Pulmonary artery endothelial cell (primary cell): ENCODE measurements at places on chromosomes 3 and 15.

- DNase-seq, result no peak
Observed at GRCh38 chr3:70276901-70277300, 35.5 kb downstream of the MDFIC2 start.

GRCh38 chr3:185151964-185152409, 873 bp downstream of the C3orf70 start:
- no peak for DNase-seq

DNA sequence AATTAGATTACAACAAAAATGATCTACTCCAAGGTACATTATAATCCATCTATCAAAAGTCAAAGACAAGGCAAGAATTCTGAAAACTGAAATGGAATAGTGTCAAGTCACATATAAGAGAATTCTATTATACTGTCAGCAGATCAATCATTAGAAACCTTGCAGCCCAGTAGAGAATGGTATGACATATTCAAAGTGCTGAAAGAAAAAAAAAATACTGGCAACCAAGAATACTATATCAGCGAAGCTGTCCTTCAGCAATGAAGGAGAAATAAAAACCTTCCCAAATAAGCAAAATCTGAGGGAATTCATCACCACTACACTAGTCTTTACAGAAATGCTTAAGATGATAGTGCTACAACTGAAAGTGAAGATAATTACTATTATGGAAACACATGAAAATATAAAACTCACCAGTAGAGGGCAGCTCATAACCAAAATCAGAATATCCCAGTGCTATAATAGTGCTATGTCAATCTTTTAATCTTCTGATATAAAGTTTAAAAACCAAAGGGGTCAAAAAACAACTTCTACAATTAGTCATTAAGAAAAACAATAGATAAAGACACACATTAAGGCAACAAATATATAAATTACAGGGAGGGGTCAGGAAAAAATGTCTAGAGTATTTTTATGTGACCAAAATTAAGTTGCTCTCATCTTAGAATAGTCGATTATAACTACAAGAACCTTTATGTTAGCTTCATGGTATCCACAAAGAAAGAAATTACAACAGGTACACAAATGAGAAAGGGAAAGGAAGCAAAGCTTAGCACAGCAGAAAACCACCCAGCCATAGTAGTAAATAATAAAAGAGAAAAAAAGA, 190.7 kb upstream of the CNTN6 start:
- no peak for DNase-seq

DNA sequence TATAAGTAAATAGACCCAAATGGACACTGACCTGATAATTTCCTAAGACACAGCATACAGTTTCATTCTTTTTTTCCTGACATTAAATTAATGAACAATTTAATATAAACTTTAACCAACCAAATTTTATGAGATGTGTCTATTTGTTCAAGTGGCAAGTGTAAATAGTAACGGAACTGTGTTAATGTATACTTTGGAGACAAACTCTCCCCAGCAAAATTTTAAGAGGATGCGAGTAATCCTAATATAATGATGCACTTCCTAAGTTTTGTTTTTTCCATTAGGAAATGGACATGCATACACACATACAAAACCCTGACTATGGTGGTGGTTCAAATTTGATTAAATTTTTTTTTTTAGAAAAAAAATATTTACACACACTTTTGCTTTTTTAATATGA, 38.5 kb upstream of the MYH15 start:
- DNase-seq, result no peak

- no peak for DNase-seq
Observed at GRCh38 chr15:78133801-78134200, 2.6 kb upstream of the CIB2 start.

GRCh38 chr3:123150449-123151215, 51.1 kb upstream of the SEC22A start:
- no peak for DNase-seq

- DNase-seq, result no peak
Observed at GRCh38 chr3:180274536-180274935, 237.8 kb upstream of the PEX5L start.

- DNase-seq, result no peak
Observed at GRCh38 chr3:174620138-174620537, 239.0 kb upstream of the NAALADL2 start.

GRCh38 chr15:45747426-45747825, 112.6 kb downstream of the SQOR start:
- no peak for DNase-seq

DNA sequence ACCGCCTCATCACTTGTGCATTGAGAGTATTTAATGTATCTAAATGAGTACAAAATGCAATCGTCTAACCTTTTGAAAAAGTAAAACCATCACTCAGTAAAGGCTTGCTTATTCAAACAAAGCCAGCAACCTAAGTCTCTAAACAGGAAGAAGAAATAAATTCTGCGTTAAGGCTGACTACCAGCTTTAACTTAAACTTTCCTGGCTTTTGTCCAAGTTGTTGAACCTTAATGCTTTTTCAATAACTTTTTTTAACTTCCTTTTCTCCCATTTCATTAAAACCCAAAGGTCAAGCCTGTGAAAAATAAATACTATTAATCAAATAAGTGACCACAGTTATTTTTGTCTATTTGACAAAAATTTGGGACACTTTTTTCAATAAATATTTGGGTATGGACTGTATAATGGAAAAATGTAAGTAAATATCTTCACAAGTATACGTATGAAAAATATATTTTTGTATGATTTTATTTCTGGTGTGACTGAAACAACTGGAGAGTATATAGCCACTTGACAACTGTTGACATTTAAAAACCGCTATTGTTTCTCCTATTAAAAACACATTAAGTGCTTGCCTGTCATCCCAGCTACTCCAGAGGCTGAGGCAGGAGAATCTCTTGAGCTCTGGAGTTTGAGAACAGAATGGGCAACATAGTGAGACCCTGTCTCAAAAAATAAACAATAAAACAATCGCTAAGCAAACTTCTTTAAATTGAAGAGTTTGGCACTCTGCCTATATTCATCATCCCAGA, 2.9 kb downstream of the KLHL24 start:
- DNase-seq, result no peak

GRCh38 chr15:43275740-43276562, 9.2 kb upstream of the TGM5 start:
- no peak for DNase-seq

- DNase-seq, result no peak
Observed at GRCh38 chr3:187702507-187703033, at the start of gene RTP2. RTP2 (minus strand) TSS chr3:187702557; CDS start chr3:187702128, 429 bp downstream.

DNA sequence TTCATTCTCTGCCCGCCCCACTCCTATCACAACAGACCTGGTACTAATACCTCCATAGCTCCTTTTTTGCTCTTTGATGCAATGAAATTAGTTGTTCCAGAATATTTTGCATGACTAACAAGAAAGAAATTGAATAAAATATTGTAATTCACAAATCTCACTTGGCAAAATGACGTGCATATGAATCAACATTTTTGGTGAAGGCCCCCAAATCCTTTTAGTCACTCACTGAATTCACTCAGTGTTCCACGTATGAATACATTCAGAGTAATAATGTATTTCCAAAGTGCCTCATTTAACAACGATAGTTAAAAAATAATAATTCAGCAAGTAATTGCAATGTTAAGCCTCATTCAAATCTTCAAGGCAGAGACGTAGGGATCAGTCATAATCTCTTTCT, 148.6 kb upstream of the STRIT1 start:
- no peak for DNase-seq

DNA sequence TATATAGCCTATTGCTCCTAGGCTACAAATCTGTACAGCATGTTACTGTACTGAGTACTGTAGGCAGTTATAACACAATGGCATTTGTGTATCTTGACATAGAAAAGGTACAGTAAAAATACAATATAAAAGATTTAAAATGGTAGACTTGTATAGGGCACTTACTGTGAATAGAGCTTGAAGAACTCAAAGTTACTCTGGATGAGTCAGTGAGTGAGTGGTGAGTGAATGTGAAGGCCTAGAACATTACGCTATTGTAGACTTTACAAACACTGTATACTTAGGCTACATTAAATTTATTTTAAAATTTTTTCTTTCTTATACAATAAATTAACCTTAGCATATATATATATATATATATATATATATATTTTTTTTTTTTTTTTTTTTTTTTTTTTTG, 140.0 kb upstream of the UBE2E1 start:
- no peak for DNase-seq

DNA sequence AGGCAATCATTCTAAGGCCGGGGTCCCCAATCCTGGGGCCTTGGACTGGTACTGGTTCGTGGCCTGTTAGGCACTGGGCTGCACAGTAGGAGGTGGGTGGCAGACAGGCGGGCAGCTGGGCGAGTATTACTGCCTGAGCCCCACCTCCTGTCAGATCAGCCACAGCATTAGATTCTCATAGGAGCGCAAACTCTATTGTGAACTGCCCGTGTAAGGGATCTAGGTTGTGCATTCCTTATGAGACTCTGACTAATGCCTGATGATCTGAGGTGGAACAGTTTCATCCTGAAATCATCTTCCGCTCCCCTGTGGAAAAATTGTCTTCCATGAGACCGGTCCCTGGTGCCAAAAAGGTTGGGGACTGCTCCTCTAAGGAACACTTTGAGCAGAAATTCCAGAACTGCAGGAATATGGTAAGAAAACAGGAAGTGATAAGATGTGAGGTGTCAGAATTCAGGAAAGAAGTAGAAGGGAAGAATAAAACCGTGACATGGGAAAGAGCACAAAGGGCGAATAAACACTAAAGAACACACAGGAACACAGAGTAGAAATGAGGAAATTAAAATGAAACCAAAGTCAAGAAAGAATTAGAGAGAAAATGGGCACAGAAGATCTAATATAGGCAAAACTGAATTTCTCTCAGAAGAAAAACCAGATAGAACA, 57.6 kb downstream of the PDCD6IP start:
- DNase-seq, result peak; percentile 20

- DNase-seq, result no peak
Observed at GRCh38 chr15:96160800-96161199, 169.7 kb upstream of the NR2F2 start.

DNA sequence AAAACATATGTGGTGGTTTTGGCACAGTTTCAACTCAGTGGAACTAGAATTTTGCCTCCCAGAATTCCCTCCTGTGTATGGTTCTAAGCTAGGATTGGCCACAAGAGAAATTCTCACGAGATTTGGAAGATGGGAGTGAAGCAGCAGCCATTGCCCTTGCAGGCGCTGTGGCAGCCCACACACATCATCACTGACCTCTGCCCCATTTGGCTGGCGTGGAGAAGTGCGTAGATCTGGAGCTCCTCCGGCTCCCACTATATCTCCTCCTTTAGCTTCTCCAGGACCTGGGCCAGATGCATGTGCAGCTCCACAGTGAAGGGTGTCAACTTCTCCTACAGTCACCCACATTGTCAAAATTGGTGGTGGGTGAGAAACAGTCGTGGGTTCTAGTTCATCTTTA, 199.6 kb downstream of the EFHB start:
- DNase-seq, result no peak

DNA sequence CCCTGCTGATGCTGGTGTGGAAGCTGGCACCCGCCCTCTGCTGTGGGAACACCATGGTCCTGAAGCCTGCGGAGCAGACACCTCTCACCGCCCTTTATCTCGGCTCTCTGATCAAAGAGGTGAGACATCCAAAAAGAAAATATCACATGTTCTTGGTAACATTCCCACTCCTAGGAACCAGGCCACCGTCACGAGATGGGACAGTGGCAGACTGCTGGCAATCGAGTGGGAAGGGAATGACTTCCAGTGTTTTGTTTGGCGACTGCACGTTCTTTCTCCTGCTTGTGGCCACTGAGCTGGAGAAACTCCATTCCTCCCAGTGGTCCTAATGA, 14.3 kb downstream of the ALDH1A3 start:
- no peak for DNase-seq

DNA sequence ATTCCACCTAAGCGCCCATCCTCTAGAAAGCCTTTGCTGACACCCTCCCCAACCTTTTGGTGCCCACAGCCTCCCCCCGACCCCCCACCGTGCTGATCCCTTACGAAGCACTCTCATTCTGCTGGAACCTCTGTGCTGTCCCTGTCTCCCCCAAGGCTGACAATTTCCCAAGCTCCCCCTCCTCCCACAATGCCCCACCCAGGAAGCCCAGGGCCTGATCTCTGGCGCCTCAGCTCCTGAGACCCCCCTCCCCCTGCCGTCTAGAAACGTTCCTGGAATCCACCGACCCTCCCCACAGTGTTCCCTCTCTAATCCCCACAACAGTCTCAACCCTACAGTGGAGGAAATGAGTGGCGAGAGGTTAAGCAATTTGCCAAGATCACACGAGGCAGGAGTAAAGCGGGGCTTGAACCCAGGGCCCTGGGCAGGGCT, 18.3 kb downstream of the MYL3 start:
- DNase-seq, result no peak

DNA sequence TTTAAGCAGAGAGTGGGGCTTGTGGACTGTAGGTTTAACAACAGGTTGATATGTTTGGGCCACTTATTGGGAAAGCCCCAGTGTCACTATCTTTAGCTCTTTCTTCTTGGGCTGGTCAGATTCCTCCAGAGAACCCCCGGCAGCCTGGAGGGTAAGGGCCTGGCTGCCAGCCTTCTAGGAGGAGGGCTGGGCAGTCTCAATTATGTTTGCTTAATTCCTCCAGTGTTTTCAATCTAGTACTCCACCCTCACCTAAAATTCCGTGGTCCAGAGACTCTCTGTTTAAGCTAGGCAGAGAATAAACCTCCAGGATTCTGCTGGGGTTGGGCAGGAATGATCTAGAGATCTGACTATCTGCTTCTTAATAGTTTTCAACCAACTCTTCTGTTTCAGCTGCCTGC, 5.3 kb downstream of the ASB14 start:
- DNase-seq, result no peak

- DNase-seq, result no peak
Observed at GRCh38 chr3:197580253-197580691, 24.5 kb upstream of the BDH1 start.

DNA sequence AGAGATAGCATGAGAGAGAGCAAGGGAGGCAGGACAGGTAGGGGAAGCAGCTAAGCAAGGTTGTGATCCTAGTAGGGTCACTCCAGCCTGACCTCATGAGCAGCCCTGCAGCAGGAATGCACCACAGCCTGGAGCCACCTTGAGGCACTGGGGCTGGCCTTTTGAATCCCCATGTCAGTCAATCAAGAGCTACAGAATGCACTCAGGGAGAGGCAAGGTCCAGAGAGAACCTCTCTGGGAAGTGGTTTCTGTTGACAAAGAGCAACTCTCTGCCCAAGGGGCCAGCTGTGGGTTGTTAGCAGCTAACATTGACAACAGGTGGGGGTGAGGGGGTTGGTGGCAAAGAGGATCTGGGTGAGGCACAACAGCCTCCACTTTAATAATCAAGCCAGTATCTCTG, 54.6 kb downstream of the TRANK1 start:
- DNase-seq, result no peak
